NCI-H446 (cell line): ENCODE measurements at places on chromosomes 4 and X.
A peak's percentile ranks its signal among the peaks of the same experiment; 100 is the strongest.

DNA sequence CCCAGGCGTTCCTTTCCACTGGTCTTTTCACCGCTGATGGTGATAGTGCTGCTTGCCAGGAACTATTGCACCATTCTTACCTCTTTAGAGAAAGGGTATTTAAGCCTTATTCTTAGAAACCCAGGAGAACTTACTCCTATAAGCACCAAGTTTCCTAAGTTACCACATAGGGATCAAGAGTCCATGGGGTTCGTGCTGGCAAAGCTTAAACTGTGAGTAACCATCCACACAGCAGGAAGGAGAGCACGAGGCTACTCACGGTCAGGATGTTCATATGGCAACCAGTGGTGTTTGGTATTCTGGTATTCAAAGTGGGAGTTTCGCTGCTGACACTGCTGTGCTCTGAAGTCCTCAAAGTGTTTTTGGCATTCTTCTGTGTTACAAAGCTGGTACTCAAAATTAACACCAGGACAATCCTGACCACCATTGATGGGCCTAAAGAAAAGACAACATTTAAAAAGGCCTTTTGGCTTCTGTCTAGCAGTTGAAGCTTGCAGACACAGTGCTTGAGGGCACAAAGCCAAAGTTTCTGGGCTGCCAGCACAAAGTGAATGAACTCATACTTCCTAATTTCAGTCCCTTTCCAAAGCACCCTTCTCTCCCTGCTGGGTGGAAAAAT, 256.9 kb downstream of the ADAMTS3 start:
- DNase-seq: peak; percentile 88

DNA sequence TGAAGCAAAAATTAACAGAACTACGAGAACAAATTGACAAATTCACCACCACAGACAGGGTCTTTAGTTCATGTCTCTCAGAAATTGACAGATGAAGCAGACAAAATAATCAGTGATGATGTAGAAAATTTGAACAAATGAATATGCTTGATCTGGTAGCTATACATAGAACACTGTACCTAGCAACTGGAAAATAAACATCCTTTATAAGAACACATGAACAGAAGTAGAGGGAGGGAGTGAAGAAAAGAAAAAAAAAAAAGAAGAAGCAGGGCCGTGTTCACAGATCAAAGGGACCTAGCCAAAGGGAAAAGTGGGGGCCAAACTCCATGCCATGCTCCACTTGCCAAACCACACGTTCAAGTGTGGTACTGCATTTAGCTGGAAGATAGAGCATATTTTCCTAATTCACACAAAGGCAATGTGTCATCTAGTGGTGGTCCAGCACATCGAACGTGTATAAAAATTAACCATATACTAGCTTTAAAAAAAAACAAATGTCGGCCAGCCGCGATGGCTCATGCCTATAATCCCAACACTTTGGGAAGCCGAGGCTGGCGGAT, 5.6 kb upstream of the THOC2 start:
- DNase-seq: no peak

GRCh38 chr4:113212613-113213012, 163.2 kb downstream of the ANK2 start:
- DNase-seq: no peak

DNA sequence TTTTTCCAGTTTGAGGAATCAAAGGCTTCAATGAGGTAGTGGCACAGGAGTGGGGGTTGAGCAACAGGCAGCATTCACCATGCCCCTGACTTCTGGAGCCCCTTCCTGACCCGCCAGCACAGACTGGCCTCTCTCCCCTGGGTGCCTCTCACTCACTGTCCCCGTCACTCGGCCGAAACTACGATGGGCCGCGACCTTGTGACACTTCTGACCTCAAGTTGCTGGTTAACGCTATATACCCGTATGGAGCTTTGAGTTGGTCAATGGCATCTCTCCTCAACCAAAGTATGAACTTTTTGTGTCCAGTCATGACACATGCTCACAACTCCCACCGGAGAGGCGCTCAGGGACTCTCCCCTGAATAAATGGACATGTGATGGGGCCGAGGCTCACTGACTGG, 72.1 kb downstream of the IRF2 start:
- no peak for DNase-seq

GRCh38 chrX:53440621-53441517, 6.7 kb upstream of the HSD17B10 start:
- DNase-seq: peak; percentile 64

DNA sequence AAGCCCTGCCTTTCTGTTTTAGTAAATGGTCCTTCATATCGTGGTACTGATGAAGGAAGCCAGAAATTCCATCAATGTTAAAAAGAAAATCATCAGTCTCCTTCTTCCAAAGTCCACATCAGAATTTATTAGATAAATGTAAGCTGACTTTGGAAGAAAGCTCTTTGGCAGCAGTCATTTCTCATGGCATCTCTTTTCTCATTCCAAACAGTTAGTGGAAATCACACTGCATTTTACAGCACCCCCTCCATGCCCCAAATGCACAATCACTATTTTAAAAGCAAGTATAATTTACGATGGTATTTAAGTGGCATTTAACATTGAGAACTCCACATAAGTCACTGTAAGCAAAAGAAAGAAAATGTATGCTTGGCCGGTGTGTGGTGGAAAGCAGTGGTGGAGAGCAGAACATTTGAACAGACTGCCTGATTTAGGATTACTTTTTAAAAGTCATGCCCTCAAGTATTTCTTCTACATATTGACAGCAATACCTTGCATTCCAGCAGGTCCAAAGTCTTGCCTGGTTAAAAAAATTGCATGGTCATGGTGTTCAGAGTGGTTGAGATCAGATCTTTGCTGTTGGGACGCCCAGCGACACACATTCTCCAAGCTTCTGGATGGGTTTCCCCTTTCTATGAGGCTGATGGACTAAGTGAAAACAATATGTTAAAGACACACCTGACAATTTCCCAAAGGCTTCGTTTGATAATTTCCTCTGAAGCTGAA, 248.6 kb downstream of the ADAMTS3 start:
- no peak for DNase-seq

DNA sequence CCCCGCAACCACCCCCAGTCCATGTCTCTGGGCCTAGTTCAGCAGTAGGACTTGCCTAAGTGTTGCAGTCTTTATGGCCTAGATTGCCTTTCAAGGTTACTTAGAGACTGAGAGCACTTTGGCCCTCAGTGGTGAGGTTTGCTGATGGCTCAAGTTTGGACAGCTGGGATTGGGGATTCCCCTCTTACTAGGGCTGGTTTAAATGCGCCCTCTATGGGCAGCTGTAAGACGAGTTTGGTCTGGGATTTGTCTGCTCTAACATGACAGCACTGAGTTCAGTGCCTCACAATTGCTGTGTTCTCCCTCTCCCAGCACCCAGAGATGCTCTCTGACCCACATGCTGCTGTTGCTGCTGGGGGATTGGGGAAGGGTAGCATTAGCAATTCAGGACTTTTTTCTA, 23.1 kb downstream of the DACH2 start:
- DNase-seq: peak; percentile 0

DNA sequence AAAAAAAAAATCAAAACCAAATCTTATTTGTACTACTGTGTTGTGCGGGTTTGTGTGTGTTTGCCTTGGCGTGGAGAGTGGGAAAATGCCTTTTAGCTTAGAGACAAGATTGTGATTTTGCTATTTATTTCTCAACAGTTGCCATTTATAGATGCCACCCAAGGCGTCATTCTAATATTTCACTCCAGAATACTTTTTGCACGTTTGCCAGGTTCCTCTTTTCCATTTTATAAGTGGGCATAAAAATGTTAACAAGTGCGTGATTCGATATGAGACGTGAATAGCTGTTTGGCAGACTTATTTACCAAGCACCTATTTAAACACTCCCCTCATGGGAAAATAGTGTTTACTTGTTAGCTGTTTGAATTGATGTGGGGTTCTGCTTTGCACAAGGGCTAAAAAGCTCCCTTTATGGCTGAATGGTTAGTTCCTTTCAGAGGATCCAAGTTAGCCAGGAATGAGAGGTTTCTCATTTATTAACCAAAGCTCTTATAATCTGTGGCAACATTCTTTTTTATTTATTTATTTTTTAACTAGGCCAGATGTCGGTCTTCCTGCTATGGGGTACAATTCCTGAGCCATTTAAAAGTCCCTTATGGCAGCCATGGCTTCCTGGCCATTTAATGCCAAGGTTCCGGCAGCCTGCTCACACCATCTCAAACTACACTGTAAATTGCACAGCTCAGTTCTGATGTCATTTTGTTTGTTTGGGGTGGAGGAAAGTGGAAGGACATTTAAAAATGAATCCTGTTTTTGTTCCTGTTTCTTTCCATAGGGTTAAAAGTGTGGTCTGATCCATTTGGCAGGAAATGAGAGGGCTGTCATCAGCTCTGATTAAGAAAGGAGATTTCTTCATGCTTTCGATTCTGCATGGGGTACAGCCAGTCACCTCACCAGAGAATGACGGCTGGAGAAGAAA, 14.6 kb downstream of the SMIM20 start:
- DNase-seq: no peak

DNA sequence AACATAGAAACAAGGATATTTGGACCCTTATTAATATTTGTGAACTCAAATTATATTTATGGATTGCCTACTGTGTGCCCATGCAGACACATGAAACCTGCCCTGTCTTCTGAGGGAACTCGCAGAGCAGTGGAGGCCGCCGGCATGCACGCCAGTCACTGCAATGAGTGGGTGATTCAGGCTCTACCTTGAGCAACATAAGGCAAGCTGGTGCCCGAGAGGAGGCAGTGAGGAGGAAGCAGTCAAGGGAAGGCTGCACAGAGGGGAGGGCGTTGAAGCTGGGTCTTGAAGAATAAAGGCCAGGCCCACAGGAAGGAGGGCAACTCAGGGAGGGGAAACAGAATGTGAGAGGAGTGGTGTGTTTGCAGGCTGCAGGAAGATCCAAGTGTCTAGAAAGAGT, 52.8 kb downstream of the PPEF2 start:
- no peak for DNase-seq

- no peak for DNase-seq
These were observed 8.2 kb upstream of the ZRSR2 start for GRCh38 chrX:15781961-15782699.

DNA sequence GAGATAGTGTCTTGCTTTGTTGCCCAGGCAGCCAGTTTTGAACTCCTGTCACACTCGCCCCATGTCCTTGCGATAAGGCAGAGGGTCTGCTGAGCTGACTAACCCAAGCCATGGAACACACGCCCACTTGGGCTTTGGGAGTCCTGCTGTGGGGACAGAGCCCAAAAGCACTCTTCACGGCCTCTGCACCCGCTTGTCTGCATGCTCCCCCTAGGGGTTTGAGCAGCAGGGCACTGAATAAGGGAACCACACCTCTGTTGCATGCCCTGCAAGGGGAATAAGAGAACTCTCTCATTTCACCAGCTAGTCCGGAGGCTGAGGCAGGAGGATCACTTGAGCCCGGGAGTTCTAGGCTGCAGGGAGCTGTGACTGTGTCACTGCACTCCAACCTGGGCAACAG, 166.0 kb downstream of the STAG2 start:
- no peak for DNase-seq

DNA sequence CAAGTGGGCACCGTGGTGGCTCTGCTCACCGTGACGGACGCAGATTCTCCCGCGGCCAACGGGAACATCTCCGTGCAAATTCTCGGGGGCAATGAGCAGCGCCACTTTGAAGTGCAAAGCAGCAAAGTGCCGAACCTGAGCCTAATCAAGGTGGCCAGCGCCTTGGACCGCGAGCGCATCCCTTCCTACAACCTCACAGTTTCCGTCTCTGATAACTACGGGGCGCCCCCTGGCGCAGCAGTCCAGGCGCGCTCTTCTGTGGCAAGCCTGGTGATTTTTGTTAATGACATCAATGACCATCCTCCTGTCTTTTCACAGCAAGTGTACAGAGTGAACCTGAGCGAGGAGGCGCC, 2.7 kb downstream of the FAT4 start:
- DNase-seq: no peak

DNA sequence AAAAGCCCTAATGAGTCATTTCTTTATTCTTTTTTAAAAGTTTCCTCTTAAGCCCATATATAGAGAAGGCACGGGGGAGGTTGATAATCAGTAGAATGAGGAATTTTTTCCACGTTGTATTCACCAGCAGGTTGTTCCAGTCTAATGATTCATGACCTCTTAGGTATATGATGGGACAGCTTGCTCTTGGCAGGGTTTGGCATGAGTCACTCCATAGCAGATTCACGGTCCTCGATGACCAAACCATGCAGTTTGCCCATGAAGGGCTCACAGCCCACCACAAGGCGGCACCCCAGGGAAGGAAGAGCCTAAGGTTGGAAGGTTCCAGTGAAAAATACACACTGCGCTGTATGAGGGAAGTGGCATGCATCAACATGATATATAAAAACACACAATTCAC, 623.8 kb upstream of the DIPK2B start:
- no peak for DNase-seq

GRCh38 chrX:102697494-102697893, 14.8 kb upstream of the GPRASP2 start:
- DNase-seq: peak; percentile 13

DNA sequence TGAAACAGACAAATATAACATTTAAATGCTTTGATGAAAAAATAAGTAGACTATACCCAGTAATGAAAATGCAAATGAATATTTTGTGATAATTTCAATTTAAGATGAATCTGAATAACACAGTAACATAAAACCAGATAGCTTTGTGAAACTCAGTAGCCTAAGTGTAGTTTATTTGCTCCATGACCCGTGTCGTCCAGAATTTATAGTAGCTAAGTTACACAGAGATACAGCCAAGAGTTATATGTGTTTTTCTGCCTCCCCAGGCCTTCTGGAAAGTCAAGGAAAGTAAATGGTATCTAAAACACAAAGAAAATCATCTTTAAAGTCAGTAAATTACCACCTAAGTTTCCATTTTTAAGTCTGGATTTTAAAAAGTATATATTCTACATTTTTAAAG, 26.7 kb downstream of the HPGD start:
- no peak for DNase-seq

DNA sequence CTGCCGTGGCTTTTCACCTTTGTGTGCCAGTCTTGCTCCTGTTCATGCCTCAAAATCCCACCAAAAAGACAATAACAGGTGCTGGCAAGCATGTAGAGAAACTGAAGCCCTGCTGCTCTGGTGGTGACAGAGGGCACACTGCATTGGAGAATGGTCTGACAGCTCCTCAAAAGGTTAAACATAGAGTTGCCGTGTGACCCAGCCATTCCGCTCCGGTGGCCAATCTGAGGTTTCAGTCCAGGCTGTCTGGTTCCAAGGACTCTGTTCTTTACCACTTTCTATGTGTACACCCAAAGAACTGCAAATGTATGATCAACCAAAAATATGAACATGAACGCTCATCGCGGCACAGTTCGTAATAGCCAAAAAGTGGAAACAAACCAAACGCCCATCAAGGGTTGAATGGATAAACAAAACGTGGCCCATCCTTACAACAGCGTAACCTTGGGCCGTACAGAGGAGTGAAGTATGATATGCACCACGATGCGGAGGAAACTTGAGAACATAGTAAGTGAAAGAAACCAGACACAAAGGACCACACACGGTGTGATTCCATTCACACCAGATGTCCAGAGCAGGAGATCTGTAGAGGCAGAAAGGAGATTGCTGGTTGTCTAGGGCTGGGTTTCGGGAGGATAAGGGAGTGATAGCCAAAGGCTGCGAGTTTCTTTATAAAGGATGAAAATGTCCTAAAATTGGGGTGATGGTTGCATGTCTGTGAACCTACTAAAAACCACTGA, 33.6 kb upstream of the WFS1 start:
- no peak for DNase-seq
